Esophagus muscularis mucosa (tissue), 4 donors: ENCODE measurements at places on chromosomes 13 and 19.
A peak's percentile ranks its signal among the peaks of the same experiment; 100 is the strongest.

DNA sequence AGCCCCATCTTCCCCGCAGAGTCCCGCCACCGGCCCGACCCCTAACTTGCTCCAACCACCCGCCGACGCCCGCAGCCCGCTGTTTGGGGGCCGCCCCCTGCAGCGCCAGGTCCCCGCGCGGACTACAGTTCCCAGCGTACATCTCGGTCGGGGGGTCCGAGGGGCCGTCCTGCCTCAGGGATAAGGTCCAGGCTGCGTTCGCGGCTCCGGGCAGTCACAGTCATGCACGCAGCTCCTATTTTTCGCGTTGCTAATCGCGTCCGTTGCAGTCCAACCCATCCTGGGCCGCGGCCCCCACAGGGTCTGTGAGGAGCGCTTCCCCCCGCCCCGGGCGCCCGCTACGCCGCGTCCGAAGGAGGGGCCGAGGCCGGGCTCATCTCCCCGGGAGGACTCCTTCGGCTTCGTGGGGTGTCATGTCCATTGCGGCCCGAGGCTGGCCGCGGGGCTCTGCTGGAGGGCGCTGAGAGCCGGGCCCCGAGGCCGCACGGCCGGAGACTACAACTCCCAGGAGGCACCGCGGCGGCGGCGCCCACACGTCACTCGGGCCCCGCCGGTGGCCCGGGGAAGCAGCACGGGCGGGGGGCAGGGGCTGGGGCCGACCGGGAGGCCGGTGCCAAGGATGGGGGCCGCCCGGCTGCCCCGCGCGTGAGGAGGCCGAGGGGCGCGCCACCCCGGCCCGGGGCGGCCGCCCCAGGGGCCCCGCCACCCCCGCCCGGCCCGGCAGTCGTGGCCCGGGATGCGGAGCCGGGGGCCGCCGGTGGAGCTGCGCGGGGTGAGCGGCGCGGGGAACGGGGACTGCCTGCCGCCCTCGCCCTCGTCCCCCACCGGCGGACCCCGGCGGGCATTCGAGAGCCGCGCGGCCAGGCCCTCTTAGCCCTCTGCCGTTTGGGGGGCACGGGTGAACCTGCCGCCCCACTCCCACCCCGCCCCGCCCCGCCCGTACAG, at the start of gene MAP3K10:
Gene MAP3K10 (plus strand): TSS at position 536 of the 945 bp plus-strand sequence. CDS start 606 bp downstream, outside the sequence.
- peak within 1 kb of the TSS; percentile 99 for H3K27ac ChIP-seq
- peaks cover 42% of the 10 kb centered on the region for H3K4me1 ChIP-seq
- no peaks in the 10 kb centered on the region for H3K27me3 ChIP-seq
- peak; percentile 94 for DNase-seq

DNA sequence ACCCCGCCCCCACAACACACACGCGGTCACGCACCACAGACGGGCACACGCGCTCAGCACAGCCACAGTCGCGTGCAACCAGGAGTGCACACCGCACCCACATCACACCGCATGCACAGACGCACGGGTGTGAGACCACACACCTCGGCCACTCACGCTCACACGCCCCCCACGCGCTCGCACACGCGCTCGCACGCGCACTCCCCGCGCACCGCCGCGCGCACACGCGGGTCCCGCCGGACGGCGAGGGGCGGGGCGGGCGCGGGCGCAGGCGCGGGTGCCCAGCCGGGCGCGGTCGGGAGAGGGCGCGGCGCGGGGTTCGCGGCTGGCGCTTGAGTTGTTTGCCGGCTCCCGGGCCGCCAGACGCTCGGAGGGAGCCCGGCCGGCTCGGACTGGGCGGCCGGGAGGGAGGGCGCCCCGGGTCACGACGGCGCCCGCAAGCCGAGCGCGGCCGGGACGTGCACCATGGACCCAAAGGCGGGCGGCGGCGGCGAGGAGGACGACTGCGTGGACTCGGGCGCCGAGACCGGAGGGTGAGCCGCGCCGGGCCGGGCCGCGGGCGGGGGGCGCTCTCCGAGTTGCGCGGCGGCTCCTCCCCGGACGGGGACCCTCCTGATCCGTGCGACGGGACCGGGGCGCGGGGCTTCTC, at the start of gene FAM124A:
Gene FAM124A (plus strand): TSS at position 362 of the 649 bp plus-strand sequence. CDS start 104 bp downstream, at position 466.
- no peaks in the 10 kb centered on the region for H3K36me3 ChIP-seq
- peaks cover 40% of the 10 kb centered on the region for H3K4me1 ChIP-seq
- H3K27ac ChIP-seq, result peak within 1 kb of the TSS; percentile 91
- peak within 1 kb of the TSS; percentile 99 for H3K4me3 ChIP-seq
- DNase-seq, result no peak

DNA sequence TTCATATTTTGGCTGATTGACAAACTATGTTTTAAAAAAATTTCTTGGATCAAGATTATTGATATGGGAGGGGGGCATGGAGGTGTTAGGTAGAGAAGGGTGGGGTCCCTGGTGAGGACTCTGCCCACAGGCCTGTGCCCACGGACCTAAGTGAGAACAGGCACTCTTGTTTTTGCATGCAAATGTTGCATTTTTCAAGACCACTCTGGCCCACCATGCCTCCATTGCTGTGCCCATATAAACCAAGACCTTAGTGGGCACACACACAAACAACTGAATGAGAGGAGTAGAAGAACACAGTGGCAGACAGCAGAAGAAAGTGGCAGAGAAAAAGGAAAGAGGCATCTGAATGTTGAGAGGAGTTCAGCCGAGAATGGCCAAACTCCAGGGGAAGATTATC, 69.6 kb upstream of the ZNF98 start:
- no peaks in the 10 kb centered on the region for H3K4me1 ChIP-seq
- H3K27me3 ChIP-seq, result no peaks in the 10 kb centered on the region
- no peak overlapping the region for H3K4me3 ChIP-seq
- H3K27ac ChIP-seq, result no peak overlapping the region
- peak; percentile 87 for DNase-seq

DNA sequence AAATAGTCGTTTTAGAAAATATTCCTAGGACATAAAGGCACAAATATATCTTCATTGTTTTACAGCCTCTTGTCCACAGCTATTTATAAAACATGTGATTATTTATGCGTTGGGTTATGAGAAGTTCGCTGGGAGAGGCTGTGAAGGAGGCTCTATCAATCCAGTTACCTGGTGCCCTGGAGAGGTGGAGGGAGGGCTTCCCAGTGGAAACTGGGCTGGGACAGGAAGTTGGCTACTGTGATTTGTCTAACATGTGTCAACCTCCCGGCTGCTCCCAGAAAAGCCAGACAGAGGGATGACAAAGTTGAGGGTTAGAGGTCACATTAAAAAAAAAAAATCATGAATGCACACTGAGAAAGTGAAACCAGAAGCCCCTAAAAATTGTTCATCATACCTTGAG, 346.5 kb downstream of the ZNF536 start:
- no peaks in the 10 kb centered on the region for H3K36me3 ChIP-seq
- DNase-seq, result no peak
- peak overlapping the region; percentile 80 for H3K27ac ChIP-seq

GRCh38 chr19:11035441-11036377, 53.6 kb upstream of the LDLR start:
- peaks cover 12% of the 10 kb centered on the region for H3K4me1 ChIP-seq
- DNase-seq, result peak; percentile 95
- H3K27me3 ChIP-seq, result no peaks in the 10 kb centered on the region
- no peak overlapping the region for H3K4me3 ChIP-seq

- peak overlapping the region; percentile 10 for H3K4me3 ChIP-seq
- no peak overlapping the region for H3K27ac ChIP-seq
- no peaks in the 10 kb centered on the region for H3K36me3 ChIP-seq
- H3K4me1 ChIP-seq, result no peaks in the 10 kb centered on the region
- no peak for DNase-seq
Observed at GRCh38 chr19:28737021-28737895, 475.7 kb downstream of the UQCRFS1 start.

DNA sequence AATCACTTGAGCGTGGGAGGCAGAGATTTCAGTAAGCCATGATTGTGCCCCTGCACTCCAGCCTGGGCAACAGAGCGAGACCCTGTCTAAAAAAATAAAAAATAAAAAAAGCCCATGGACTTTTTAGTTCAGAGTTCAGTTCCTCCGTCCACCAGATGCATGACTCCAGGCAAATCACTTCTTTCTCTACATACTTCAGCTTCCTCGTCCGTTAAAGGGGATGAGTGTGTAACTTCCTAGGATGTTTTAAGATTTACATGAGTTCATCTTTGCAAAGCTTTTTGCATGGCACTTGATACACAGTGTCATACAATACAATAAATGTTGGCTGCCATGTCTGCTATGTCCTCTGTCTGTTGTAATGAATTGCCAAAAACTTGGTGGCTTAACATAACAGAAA, 10.0 kb upstream of the FFAR2 start:
- no peaks in the 10 kb centered on the region for H3K27me3 ChIP-seq
- no peak for DNase-seq
- no peak overlapping the region for H3K27ac ChIP-seq
- peaks cover 22% of the 10 kb centered on the region for H3K4me1 ChIP-seq

DNA sequence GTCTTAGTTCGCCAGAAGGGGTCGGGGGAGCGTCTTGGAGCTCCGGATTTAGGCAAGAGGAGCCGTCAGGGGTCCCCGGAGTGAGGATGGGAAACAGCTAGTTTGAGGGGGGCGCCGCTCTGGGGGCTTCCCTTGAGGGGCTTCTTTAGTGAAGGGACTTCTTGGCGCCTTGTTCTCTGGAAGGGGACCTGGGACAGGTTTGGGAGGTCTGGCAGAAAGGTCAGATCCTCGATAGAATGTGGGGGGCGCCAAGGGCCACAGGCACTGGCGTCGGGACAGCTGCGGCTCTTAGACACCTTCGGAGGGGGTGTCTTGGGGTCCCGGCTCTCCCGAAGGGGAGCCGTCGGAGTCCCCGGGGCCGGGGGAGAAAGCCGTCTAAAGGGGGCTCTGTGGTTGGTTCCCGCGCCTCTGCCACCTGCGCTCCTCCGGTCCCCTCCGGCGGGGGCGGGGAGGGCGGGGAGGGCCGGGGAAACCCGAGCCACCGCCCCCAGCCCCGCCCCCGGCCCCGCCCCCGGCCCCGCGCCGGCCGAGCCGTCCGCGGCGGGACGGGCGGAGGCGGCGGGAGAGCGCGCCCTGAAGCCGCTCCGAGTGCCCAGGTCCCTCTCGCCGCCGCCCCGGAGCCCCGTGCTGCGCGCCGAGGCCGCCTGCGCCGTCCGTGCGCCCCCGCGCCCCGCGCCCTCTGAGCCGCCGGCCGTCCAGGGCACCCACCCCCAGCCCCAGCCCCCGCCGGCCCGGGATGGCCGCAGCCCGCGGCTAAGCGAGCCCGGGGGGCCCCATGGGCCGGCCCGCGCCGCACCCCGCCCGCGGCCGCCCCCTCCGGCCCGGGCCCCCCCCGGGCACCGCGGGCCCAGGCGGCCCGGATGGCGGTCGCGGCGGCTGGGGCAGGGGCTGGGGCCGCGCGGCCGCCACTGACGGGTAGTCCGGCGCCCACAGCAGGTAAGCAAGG, at the start of gene NRTN:
Gene NRTN (plus strand): TSS at position 552 of the 946 bp plus-strand sequence. CDS start 19,099 bp downstream, outside the sequence.
- peak within 1 kb of the TSS; percentile 90 for H3K27ac ChIP-seq
- no peak for DNase-seq
- peak within 1 kb of the TSS; percentile 78 for H3K4me3 ChIP-seq
- H3K36me3 ChIP-seq, result no peaks in the 10 kb centered on the region
- peaks cover 38% of the 10 kb centered on the region for H3K4me1 ChIP-seq

DNA sequence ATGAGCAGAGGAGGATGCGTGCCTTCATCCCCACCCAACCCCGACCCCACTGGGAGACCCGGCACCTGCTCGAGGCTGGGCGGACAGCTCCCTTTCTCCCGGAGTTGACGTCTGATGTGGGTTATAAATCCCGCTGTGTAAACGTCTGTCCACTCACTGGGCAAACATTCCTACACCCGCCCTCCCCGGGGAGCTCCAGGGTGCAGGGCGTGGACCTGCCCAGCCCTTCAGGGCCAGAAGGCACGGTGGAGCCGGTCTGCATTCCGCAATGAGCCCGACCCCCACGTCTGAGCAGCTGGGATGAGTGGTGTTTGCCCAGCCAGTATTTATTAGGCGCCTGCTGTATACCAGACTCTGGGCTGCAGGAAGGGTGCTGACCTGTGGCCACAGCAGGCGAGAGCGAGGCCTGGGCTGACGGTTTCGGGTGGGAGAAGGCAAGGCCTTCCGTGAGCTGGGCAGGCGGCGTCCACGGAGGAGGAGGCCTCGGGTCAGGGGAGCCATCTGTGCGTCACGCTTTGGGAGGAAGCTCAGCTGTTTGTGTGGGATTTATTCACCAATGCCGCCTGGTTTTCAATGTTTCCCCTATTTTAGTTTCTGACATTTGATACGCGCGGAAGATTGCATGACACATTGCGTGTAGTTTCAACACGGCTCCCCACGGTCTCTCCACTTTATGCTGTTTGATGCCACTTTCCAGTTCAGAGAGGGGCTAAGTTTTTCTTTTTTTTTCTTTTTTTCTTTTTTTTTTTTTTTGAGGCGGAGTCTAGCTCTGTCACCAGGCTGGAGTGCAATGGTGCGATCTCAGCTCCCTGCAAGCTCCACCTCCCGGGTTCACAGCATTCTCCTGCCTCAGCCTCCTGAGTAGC, 2.0 kb downstream of the MISP start:
- peaks cover 4% of the 10 kb centered on the region for H3K36me3 ChIP-seq
- no peak overlapping the region for H3K4me3 ChIP-seq
- DNase-seq, result no peak
- H3K4me1 ChIP-seq, result peaks cover 7% of the 10 kb centered on the region
- H3K27me3 ChIP-seq, result peaks cover 38% of the 10 kb centered on the region
- H3K27ac ChIP-seq, result peak overlapping the region; percentile 68

DNA sequence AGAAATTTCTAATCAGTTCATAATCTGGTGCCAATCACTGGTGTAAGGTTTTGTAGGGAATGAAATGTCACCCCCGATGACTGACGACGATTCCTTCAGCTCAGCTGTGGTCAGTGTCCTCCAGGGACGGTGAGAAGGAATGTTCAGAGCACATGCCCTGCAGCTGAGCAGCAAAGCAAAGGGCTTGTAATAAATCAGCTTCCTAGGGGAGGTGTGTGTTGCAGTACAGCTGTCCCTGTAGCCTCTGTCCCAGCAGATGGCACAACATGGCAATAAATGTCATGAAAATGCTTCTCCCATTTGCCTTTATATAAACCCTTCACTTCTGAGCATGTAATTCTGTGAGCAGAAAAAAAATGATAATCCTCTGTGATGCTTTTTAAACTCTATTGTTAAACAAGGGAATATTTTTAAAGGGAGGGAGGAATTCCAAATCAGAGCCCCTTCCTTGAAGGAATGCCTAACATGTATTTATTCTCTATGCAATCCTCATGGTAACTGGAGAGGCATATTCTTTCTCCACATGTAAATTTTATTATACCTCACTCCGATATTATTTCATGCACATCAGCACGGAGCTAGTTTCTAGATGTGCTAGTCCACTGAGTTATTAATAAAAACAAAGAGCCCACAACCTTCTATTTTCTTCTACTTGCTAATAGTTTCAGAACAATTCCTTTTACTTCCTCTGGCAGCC, 102.5 kb downstream of the FAM216B start:
- H3K36me3 ChIP-seq, result peaks cover 9% of the 10 kb centered on the region
- no peaks in the 10 kb centered on the region for H3K4me1 ChIP-seq
- no peaks in the 10 kb centered on the region for H3K27me3 ChIP-seq
- no peak for DNase-seq
